Sigmoid colon (tissue), 7 donors: ENCODE measurements at places on chromosomes 3 and 15. TPM values are rescaled to one million over a fixed set of nuclear protein-coding genes. Genes with fewer than 3 reads are reported as not detected.

GRCh38 chr3:124780761-124781475 lies 50.7 kb downstream of the UMPS start:
- DNase-seq, result peak; percentile 91
- H3K27ac ChIP-seq, result peak overlapping the region; percentile 81
- H3K4me3 ChIP-seq, result no peak overlapping the region
- H3K27me3 ChIP-seq, result no peaks in the 10 kb centered on the region
- H3K36me3 ChIP-seq, result no peaks in the 10 kb centered on the region

DNA sequence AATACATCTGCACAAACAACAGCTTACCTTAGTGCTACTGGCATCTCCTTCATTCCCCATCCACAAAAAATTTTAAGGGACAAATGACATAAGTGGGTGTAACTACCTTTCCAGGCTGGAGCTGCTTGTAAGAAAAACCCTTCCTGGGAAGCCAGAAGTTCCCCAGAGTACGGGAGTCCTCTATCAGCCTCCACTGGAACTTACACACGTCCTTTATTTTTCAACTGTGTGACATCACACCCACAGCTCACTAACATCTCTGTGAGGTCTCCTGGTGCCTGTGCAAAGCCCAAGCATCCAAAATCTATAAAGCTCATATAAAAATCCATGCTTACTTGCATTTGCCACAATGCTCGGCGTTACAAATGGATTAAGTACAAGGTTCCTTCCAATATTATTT lies 27.6 kb downstream of the LRIG1 start:
- no peak overlapping the region for H3K4me3 ChIP-seq
- no peaks in the 10 kb centered on the region for H3K27me3 ChIP-seq
- DNase-seq, result no peak
- peak overlapping the region; percentile 92 for H3K27ac ChIP-seq

DNA sequence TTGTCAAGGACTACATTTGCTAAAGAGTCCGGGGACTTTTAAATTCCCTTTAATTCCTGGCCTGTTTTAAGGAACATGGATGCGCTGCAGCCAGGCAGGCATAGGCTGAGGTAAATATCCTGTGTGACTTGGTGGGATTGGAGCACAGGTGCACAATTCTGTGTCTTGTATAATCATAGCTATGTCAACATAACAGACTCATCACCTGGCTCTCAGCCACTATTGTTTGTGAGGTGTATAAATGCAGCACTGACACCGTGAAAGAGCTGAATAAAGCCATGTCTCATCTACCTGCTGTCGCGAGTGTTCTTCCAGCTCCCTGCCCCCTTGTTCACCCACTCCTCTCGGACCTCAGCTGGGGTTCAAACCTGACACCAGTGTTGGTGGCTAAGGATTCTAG lies 109.7 kb downstream of the MFSD1 start:
- no peaks in the 10 kb centered on the region for H3K4me1 ChIP-seq
- H3K36me3 ChIP-seq, result no peaks in the 10 kb centered on the region
- no peak for DNase-seq

DNA sequence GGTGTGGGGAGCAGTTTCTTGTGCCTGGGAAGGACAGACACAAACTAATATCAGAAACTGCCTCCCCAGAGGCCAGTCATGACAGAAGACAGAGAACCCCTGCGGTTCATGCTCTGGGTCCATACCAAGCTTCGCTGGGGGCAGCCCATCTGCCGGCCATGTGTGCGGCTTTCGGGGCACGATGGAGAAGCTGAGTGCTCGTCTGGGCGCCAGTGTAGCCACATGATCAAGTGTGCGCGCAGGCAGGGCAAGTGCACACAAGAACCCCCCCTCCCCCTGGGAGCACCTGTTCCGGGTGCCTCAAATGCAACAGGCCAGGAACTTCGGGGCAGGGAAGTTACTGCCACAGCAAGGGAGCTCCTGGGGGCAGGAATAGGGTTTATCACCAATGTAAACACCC lies 1.8 kb downstream of the ADAMTS17 start:
- peaks cover 16% of the 10 kb centered on the region for H3K4me1 ChIP-seq
- DNase-seq, result no peak
- H3K27me3 ChIP-seq, result peaks cover 5% of the 10 kb centered on the region
- no peaks in the 10 kb centered on the region for H3K36me3 ChIP-seq
- no peak overlapping the region for H3K4me3 ChIP-seq

DNA sequence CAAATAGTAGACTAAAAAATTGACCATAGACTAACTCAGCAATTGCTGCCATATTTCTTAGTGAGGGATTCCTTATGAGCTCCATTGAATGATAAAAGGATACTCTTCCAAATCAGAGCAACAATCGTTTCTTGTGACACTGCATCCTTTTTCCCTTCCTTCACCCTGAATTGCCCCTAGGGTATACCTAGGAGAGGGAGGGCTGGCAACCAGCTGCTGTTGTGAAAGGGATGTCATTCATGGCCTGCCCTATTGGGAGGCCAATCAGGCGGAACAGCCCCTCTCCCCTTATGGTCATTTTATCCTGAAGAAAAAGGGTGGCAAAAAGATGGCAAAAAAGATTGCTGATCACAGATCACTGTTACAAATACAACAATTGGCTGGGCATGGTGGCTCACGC lies 26.3 kb downstream of the B3GNT5 start:
- H3K4me1 ChIP-seq, result no peaks in the 10 kb centered on the region
- no peak overlapping the region for H3K27ac ChIP-seq
- no peaks in the 10 kb centered on the region for H3K27me3 ChIP-seq
- H3K36me3 ChIP-seq, result no peaks in the 10 kb centered on the region

DNA sequence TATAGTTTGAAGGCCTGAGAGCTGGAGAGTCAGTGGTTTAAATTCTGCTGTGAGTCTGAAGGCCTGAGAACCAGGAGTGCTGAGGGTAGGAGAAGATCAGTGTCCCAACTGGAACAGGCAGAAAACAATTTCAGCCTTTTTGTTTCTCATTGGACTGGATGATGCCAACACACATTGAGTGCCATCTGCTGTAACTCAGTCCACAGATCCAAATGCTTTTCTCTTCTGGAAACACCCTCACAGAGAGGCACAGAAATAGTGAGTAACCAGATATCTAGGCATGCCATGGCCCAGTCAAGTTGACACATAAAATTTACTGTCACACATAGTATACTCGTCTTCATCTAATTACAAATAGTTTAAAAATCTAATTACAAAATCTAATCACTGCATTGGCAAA lies 100.8 kb downstream of the NEO1 start:
- no peak overlapping the region for H3K27ac ChIP-seq
- H3K27me3 ChIP-seq, result no peaks in the 10 kb centered on the region
- H3K4me1 ChIP-seq, result no peaks in the 10 kb centered on the region
- H3K36me3 ChIP-seq, result no peaks in the 10 kb centered on the region
- DNase-seq, result no peak
- H3K4me3 ChIP-seq, result no peak overlapping the region

DNA sequence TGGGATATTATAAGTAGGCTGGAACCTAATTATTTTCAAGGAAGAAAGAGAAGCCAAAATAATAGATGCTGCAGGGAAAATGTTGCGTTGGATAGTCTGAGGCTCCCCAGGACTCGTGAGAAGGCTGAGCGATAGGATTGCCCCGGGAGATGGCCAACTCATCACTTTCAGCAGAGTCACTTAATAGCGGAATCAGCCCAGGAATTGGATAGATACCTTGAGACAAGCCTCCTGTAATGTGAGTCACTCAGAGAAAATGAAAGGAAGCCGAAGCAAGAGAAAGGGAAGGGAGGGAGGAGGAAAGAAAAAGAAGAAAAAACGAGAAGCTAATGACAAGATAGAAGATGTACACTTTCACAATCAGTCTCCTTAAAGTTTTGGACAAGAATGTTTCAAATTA lies 94.3 kb downstream of the SQOR start:
- no peaks in the 10 kb centered on the region for H3K27me3 ChIP-seq
- peak overlapping the region; percentile 22 for H3K27ac ChIP-seq
- no peaks in the 10 kb centered on the region for H3K36me3 ChIP-seq
- DNase-seq, result no peak

GRCh38 chr15:41690636-41691035 lies 30.4 kb downstream of the MGA start:
- no peaks in the 10 kb centered on the region for H3K4me1 ChIP-seq
- no peak overlapping the region for H3K4me3 ChIP-seq
- DNase-seq, result no peak
- no peaks in the 10 kb centered on the region for H3K36me3 ChIP-seq
- H3K27me3 ChIP-seq, result no peaks in the 10 kb centered on the region

GRCh38 chr3:190120269-190121060 lies at the start of gene P3H2:
P3H2 (minus strand) TSS chr3:190120897; CDS start chr3:190120731, 166 bp downstream.
- peak; percentile 94 for DNase-seq
- no peaks in the 10 kb centered on the region for H3K27me3 ChIP-seq
- H3K27ac ChIP-seq, result peak within 1 kb of the TSS; percentile 96

DNA sequence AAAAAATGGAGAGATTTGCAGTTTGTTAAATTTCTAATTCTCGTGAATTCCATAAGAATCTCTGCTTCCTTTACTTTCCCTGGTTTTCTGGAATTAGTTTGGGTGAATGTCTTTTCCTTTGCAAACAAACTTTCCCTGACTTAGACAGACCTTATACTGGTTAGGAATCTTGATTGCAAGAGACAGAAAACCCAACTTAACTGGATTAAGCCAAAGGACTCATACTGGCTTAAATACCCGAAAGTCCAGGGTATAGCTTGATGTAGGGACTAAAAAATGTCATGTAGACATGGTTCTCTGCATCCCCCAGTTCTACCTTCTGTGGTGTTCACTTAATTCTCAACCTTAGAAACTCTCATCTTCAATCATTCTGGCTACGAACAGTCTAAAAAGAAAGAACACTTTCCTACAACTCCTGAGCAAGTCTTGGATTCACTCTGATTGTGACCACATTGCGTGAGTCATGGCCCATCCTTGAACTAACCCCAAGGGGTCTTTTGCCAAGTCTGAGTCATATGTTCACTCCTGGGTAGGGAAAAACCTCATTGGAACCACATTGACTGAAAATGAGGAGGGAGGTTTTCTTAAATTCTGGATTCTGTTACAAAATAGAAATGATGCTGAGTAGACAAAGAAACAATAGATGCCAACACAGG lies 136.0 kb upstream of the DAZL start:
- H3K27me3 ChIP-seq, result no peaks in the 10 kb centered on the region
- no peak overlapping the region for H3K27ac ChIP-seq
- peak; percentile 69 for DNase-seq
- H3K4me3 ChIP-seq, result no peak overlapping the region
- H3K36me3 ChIP-seq, result no peaks in the 10 kb centered on the region
- H3K4me1 ChIP-seq, result no peaks in the 10 kb centered on the region

DNA sequence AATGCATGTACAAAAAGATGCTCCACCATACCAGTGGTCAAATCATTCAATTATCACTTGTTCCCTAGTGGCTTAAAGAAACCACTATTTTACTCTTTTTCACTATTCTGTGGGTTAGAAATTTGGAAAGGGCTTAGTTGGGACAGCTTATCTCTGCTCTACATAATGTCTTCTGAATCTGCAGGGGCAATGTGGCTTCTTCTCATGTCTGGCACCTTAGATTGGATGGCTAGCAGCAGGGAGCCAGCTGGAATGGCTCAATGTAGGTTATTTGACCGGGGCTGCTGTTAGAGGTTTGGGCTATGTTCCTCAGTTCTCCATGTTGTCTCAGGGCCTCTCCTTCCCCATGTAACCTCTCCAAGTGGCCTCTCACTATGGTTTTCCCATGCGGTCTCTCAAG lies 57.5 kb upstream of the EPHB1 start:
- no peak overlapping the region for H3K4me3 ChIP-seq
- no peaks in the 10 kb centered on the region for H3K36me3 ChIP-seq
- H3K27me3 ChIP-seq, result no peaks in the 10 kb centered on the region
- no peak for DNase-seq

DNA sequence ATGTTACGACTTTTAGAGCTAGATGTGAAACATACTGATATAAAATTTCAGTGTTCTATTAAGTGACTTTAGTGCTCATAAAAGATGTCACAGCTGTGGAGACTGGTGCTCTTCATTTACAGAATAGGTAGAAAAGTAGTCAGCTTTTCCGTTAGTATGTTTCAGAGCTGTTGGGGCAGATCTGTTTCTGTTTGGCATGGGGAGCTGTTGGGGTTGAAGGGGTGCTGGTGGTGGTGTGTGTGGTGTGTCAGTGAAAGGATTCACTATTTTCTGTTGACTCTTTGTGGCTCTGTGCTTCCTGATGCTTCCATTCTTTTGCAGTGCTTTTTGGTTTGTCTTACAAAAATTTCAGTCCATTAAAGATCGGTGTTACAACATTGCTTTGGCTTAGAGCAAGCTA lies 3.2 kb downstream of the UBE2E2 start:
- H3K27ac ChIP-seq, result no peak overlapping the region
- peaks cover 31% of the 10 kb centered on the region for H3K4me1 ChIP-seq
- H3K4me3 ChIP-seq, result no peak overlapping the region
- H3K27me3 ChIP-seq, result no peaks in the 10 kb centered on the region
- DNase-seq, result no peak

DNA sequence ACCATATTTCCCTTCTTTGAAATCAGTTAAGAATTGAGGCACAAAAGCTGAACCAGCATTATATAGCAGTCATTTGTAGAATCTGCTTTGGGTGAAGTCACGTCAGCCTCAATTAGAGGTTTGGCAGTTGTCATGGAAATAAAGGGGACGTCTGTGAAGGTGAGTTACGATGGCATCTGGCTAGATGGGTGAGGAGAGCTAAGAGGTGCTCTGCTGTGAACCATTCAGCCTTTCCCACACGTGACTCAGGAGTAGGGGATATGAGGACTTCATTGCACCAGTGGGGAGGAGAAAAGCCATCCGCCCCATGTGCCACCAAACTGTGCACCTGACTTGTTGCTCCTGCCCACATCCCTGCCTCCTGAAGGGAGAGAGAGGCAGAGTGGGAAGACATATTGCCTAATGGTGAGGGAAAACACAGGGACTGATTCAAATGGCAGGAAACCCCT lies 2.8 kb upstream of the C15orf40 start:
- peaks cover 49% of the 10 kb centered on the region for H3K36me3 ChIP-seq
- no peaks in the 10 kb centered on the region for H3K27me3 ChIP-seq
- H3K27ac ChIP-seq, result no peak overlapping the region
- peaks cover 33% of the 10 kb centered on the region for H3K4me1 ChIP-seq
- DNase-seq, result no peak
- no peak overlapping the region for H3K4me3 ChIP-seq

GRCh38 chr3:69012100-69012799 lies 1.2 kb downstream of the EOGT start:
- peak overlapping the region; percentile 80 for H3K4me3 ChIP-seq
- H3K27ac ChIP-seq, result peak overlapping the region; percentile 99
- no peaks in the 10 kb centered on the region for H3K27me3 ChIP-seq
- peaks cover 19% of the 10 kb centered on the region for H3K36me3 ChIP-seq
- peak; percentile 82 for DNase-seq
- H3K4me1 ChIP-seq, result peaks cover 46% of the 10 kb centered on the region

- H3K4me1 ChIP-seq, result peaks cover 30% of the 10 kb centered on the region
- H3K27me3 ChIP-seq, result no peaks in the 10 kb centered on the region
- peak overlapping the region; percentile 93 for H3K27ac ChIP-seq
Observed at GRCh38 chr3:127671523-127672428, 976 bp upstream of the ABTB1 start.

PLOD2 gene
- total RNA-seq, result 79.9 TPM

PFN2 gene
- total RNA-seq, result 58.4 TPM

CCR9 gene
- total RNA-seq, result not detected

SCAP gene
- 61.5 TPM for total RNA-seq

LTF gene
- total RNA-seq, result 0.16 TPM

PAQR5 gene
- total RNA-seq, result not detected

ZIC1 gene
- total RNA-seq, result not detected

PLA2G4D gene
- 0.28 TPM for total RNA-seq

ROPN1 gene
- total RNA-seq, result not detected
